SJSA1 (cell line): ENCODE measurements at places on chromosomes 1 and 21. TPM values are rescaled to one million over a fixed set of nuclear protein-coding genes. Genes with fewer than 3 reads are reported as not detected.

- peak; percentile 55 for DNase-seq
Measured at GRCh38 chr1:227192163-227192562, 126.1 kb downstream of the CDC42BPA start.

Gene FOXD2
- total RNA-seq = 10.7 and 12.9 TPM in 2 replicates

DNA sequence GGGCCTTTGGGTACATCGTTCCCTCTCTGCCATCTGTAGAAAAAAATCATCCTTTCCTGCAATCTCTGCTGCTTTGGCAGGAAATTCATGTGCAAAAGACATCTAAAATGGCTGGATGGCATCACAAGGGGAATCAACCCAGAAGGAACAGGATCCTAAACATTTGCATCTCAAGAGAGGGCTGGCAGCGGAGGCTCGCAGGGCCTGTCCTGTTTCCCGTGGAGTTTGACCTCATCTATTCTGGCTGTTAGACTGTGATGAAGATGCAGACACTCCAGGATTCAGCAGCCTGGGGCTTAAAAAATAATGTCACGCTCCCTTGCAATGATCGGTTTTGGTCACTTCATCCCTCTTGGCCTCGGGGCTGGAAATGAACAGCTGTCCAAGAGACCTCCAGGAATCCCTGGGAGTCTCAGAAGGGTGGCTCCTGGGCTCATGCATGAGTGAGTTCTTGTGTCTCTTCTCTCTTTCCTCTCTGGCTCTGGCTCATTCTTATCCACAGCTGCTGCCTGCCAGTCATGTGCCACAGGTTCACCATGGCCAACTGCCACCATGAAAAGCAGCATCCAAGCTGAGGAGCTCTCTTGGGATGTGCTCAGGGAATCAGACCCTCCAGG, 16.1 kb upstream of the PCP4 start:
- DNase-seq = no peak

DNA sequence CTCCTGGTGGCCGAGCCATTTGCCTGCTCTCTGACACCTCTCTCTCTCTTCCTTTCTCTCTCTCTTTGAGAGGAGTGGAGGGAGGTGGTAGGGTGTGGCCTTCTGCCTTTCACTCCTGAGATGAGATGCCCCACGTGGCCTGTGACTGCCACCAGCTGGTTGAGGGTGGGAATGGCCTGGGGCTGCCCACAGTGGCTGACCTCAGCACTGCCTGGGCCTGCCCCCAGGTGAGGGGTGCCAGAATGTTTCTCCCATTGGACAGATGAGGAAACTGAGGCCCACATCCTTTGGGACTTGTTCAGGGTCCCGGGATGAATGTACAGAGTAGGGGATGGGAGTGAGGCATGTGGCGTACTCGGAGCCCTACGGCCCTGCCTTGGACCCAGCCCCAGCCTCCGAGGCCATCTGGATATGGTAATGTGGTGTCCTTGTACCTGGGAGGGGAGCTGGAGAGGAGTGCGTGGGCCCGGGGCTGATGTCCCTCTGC, 12.7 kb upstream of the C1orf167 start:
- DNase-seq = no peak

- no peak for DNase-seq
Measured at GRCh38 chr1:192907545-192908243, 98.9 kb downstream of the RGS2 start.

DNA sequence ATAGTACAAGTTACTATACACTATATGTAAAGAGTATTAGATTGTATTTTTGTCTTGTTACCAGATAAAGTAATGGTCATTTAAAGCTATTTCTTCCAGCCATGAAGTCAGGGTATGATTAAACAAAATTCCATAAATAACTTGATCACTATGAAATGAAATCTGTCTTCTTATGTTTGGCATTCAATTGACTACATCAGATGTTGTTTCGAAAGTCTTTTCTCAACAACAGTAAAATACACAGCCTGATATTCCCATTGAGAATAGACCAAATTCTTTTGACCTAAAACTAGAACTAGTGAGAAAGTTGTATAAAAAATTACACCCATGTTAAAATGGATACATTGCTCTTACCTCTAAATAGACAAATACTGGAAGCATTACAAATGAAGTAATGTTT, 134.6 kb upstream of the ADAMTS5 start:
- DNase-seq = no peak

Gene RGS1
- total RNA-seq = not detected in 2 replicates

DNA sequence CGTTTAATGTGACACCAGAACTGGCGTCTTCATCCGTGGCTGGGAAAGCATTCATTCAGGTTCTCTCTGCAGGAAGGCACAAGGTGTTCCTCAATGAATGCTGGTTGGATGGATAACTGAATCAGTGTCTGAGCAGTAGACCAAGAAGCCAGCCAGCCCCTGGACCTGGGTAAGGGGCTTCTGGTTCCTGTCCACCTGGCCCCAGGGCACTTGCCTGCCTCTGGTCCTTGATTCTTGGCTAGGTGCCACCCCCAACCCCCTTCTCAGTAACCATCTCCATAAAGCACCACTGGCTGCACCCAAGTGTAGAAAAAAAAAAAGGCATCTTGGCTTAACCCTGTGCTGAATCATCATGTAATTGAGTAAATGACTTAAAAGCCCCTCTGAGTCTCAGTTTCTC, 59.1 kb downstream of the KCND3 start:
- no peak for DNase-seq

- DNase-seq = no peak
Measured at GRCh38 chr1:200909757-200910239, 15.1 kb downstream of the INAVA start.

DNA sequence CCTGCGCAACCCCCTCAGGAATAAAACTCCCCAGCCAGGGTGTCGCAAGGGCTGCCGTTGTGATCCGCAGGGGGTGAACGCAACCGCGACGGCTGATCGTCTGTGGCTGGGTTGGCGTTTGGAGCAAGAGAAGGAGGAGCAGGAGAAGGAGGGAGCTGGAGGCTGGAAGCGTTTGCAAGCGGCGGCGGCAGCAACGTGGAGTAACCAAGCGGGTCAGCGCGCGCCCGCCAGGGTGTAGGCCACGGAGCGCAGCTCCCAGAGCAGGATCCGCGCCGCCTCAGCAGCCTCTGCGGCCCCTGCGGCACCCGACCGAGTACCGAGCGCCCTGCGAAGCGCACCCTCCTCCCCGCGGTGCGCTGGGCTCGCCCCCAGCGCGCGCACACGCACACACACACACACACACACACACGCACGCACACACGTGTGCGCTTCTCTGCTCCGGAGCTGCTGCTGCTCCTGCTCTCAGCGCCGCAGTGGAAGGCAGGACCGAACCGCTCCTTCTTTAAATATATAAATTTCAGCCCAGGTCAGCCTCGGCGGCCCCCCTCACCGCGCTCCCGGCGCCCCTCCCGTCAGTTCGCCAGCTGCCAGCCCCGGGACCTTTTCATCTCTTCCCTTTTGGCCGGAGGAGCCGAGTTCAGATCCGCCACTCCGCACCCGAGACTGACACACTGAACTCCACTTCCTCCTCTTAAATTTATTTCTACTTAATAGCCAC, 696 bp downstream of the TGFB2 start:
- DNase-seq = peak; percentile 82

Gene AMIGO1
- 0.41 and 0.55 TPM in 2 replicates for total RNA-seq

GRCh38 chr1:240854367-240854766, 242.4 kb upstream of the GREM2 start:
- DNase-seq = peak; percentile 9

DNA sequence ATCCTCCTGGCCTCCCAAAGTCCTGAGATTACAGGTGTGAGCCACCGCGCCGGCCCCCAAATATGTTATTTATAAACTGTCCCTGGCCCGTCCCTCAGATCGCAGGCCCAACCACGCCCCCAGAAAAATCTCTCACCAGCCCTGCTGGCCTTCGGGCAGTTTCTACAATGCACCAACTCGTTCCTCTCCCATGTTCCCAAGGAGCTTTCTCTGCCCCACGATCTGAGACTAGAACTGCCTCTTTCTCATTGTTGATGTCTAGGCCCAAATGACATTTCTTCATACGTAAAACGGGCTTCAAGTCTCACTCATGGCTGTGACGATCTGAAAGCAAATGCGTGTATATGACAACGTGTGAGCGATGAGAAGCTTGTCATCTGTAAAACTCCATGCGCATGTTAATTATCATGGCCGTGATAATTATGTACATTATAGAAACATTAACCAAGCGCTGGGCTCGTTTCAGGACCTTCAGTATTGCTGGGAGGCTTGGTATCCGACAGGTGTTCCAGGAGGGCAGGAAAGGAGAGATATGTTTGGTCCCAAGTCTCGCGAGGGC, 748 bp upstream of the NIPAL3 start:
- DNase-seq = no peak

DNA sequence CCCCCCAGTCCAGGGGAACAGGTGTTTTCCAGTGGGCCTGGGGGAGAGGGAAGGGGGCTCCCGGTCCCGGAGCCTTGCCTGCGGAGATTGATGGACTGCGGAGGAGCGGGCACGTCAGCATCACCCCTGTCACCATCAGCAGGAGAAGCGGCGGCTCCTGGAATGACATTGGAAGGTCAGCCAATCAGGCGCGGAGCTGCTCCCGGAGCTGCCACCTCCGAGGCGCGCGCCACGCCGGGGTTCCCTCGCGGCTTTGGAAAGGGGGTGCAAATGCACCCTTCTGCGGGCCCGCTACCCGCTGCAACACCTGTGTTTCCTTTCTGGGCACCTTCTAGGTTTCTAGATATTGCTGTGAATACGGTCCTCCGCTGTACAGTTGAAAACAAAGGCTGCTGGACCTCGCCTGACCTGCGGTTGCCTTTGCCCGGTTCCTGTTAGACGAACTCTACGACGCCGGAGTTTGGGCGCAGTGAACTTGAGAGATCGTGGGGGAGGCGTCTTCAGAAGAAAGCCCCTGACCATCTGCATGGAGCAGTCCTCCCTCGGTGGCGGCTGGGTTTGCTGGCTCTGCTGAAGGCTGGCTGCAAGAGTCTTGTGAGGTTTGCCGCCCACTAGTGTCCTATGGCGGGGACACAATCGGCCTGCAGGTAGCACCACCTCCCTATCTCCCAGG, 5.3 kb downstream of the DSCAM start:
- no peak for DNase-seq

GRCh38 chr1:149942207-149942606, 5.5 kb upstream of the MTMR11 start:
- no peak for DNase-seq

GRCh38 chr1:41447995-41448770, 36.3 kb downstream of the EDN2 start:
- no peak for DNase-seq

DNA sequence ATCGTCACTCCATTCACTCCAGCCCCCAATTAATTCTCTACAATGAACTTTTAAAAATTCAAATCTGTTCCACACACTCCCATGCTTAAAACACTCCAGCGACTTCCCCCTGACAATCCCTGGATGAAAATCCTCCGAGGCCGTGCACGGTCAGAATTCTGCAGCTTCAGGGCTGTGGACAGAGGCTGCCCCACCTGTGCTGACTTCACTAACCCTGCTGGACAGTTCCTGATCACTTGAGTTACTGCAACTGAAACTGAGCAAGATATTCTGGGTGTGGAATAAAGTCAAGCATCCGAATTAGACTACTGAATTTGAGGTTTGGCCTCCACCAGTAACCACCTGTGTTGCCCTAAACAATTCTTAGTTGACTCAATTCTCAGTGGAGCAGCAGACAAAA, 1.0 kb upstream of the JAK1 start:
- DNase-seq = no peak

Gene PTGER3
- 13.2 and 14.9 TPM in 2 replicates for total RNA-seq

Gene SPRR2G
- total RNA-seq = not detected in 2 replicates

Gene MX1
- 6.6 and 9.1 TPM in 2 replicates for total RNA-seq

Gene MEGF6
- 2.0 and 2.2 TPM in 2 replicates for total RNA-seq

Gene FAM78B
- total RNA-seq = 0.11 TPM in 1 of 2 replicates, not detected in the other

DNA sequence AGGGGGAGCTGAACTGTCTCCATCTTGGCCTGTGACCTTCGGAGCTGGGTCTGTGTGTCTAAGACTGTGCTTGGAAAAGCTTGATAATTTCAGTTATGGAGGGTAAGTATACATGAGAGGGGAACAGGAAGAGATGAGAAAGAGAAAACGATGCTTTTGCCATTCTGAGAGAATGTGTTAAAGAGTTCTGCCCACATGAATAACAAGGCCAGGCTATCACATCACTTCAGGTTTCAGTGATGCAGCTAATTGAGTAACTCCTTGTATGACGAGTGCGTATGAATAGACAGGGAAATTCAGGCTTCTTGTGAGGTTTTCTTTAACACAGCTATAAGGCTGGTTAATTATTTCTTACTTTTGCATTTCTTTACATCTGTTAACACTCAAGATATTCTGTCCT, 81.0 kb downstream of the PLPPR5 start:
- no peak for DNase-seq

Gene RNU1-1
- under 0.01 and 294 TPM in 2 replicates for total RNA-seq

Gene RIMKLA
- total RNA-seq = under 0.01 TPM in 1 of 2 replicates, not detected in the other

Gene OR2G6
- not detected in 2 replicates for total RNA-seq

Gene PBX1
- total RNA-seq = 16.6 and 18.5 TPM in 2 replicates

Gene RUNX3
- total RNA-seq = 7.3 and 8.8 TPM in 2 replicates

Gene CDC42BPA
- 46.4 and 52.8 TPM in 2 replicates for total RNA-seq

DNA sequence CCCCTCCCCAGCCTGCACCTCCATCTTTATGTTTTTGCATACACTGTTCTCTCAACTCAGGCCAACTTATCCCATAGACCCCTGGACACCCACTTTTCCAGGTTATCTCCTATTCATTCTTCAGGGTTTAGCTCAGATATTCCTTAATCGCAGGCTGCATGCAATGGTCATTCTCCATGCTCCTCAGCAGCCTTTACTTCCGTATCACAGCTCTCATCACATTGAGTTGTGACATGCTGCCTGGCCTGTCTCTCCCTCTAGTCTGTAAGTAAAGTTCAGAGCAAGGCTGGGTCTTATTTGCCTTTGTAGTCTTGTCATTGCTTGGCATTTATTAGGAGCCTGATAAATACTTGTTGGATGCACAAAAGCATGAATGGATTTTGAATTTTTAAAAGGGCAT, 6.9 kb downstream of the DNAJC6 start:
- DNase-seq = no peak

Gene GPR161
- total RNA-seq = 9.6 and 9.8 TPM in 2 replicates

Gene SH2D5
- 0.82 and 5.3 TPM in 2 replicates for total RNA-seq

GRCh38 chr1:94787691-94788090, 32.5 kb upstream of the SLC44A3 start:
- DNase-seq = no peak

DNA sequence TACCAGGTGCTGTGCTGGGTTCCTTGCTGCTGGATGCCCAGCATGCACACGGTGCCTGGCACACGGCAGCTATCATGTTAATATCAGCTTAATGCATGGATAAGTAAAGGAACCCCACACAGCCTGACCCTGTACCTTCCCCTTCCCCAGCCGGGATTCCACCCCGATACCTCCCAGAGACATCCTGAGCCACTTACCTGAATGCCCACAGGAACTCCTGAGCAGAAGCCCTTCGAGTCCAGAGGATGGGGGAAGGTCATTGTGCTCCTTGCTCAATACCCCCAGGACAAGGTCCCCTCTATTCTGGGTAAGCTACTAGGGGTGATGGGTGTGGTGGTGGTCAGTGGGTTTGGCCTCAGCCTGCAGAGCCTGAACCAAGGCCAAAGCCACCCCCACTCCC, 1.4 kb downstream of the FAM131C start:
- DNase-seq = no peak
